ENCODE measurements at places on chromosomes 2 and 18. TPM values are rescaled to one million over a fixed set of nuclear protein-coding genes. Genes with fewer than 3 reads are reported as not detected.

NAT8 gene
- not detected for total RNA-seq

IFIH1 gene
- 7.0 TPM for total RNA-seq

DAPL1 gene
- not detected for total RNA-seq

GPR75 gene
- total RNA-seq: 1.2 TPM

PAX8 gene
- total RNA-seq: 4.4 TPM

ZNF521 gene
- total RNA-seq: 0.10 TPM

COL5A2 gene
- 2.3 TPM for total RNA-seq

TXNDC9 gene
- 18.3 TPM for total RNA-seq

FARSB gene
- total RNA-seq: 50.7 TPM

CRYGC gene
- not detected for total RNA-seq

KLHL41 gene
- total RNA-seq: 0.15 TPM

RAB31 gene
- 46.9 TPM for total RNA-seq

TEKT4 gene
- not detected for total RNA-seq

CCDC68 gene
- 6.6 TPM for total RNA-seq

ESCO1 gene
- total RNA-seq: 19.6 TPM

LBH gene
- total RNA-seq: 1.2 TPM

SH2D6 gene
- 2.7 TPM for total RNA-seq

LIMS1 gene
- total RNA-seq: 56.2 TPM

SKA1 gene
- total RNA-seq: 34.5 TPM

SERPINB12 gene
- not detected for total RNA-seq

CNPPD1 gene
- 41.9 TPM for total RNA-seq

TMEM163 gene
- total RNA-seq: 0.12 TPM

MARS2 gene
- total RNA-seq: 14.4 TPM

PRSS56 gene
- not detected for total RNA-seq

ELOA2 gene
- total RNA-seq: not detected

SP140 gene
- 2.6 TPM for total RNA-seq

AQP12B gene
- not detected for total RNA-seq

GPR155 gene
- total RNA-seq: 3.8 TPM

VWA3B gene
- total RNA-seq: 0.47 TPM

CYRIA gene
- total RNA-seq: 0.44 TPM

FOXI3 gene
- total RNA-seq: not detected

CNTNAP5 gene
- total RNA-seq: not detected

STK39 gene
- 118 TPM for total RNA-seq

TGFA gene
- total RNA-seq: 50.1 TPM

REG1B gene
- total RNA-seq: 4.2 TPM

SKOR2 gene
- total RNA-seq: not detected

AMER3 gene
- total RNA-seq: not detected

EIF4E2 gene
- total RNA-seq: 58.6 TPM

SPDYA gene
- 1.2 TPM for total RNA-seq

NTSR2 gene
- total RNA-seq: not detected

ABHD1 gene
- total RNA-seq: not detected

INO80B gene
- total RNA-seq: 24.0 TPM

ADAM23 gene
- total RNA-seq: 0.10 TPM

SULT1C3 gene
- not detected for total RNA-seq

TLK1 gene
- total RNA-seq: 57.7 TPM

WDR35 gene
- 9.6 TPM for total RNA-seq

CDH2 gene
- 0.15 TPM for total RNA-seq

Measured in HCT116 (cell line).